MM.1S (cell line): ENCODE measurements at places on chromosomes 3 and 15.

- no peak for DNase-seq
- H3K27me3 ChIP-seq = no peaks in the 10 kb centered on the region
- H3K27ac ChIP-seq = no peak overlapping the region
- H3K4me3 ChIP-seq = no peak overlapping the region
These were observed 60.2 kb downstream of the ESYT3 start for GRCh38 chr3:138494607-138494929.

GRCh38 chr3:72220946-72221345 is 436.0 kb upstream of the PROK2 start:
- no peaks in the 10 kb centered on the region for H3K27me3 ChIP-seq
- no peak overlapping the region for H3K27ac ChIP-seq
- no peaks in the 10 kb centered on the region for H3K4me1 ChIP-seq
- H3K36me3 ChIP-seq = no peaks in the 10 kb centered on the region

DNA sequence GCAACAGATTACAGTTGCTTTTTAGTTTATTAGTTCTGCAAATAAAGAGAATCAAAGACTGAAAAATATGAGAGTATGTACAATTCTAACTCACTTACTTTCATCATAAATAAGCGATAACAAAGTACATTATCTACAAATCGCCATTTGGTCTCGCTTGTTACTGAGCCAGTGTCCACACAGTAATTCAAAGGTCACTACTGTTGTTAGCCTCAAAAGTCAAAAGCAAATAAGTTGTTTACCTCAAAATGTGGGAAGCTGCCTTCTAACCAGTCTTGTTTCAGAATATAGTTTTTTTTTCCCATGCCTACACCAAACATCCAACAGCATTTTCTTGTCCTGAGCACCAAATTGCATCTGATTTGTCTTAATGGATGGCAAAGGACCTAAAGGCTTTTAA is 127.4 kb upstream of the FAM3D start:
- no peaks in the 10 kb centered on the region for H3K4me1 ChIP-seq
- no peak overlapping the region for H3K27ac ChIP-seq
- no peak overlapping the region for H3K4me3 ChIP-seq
- no peaks in the 10 kb centered on the region for H3K27me3 ChIP-seq

DNA sequence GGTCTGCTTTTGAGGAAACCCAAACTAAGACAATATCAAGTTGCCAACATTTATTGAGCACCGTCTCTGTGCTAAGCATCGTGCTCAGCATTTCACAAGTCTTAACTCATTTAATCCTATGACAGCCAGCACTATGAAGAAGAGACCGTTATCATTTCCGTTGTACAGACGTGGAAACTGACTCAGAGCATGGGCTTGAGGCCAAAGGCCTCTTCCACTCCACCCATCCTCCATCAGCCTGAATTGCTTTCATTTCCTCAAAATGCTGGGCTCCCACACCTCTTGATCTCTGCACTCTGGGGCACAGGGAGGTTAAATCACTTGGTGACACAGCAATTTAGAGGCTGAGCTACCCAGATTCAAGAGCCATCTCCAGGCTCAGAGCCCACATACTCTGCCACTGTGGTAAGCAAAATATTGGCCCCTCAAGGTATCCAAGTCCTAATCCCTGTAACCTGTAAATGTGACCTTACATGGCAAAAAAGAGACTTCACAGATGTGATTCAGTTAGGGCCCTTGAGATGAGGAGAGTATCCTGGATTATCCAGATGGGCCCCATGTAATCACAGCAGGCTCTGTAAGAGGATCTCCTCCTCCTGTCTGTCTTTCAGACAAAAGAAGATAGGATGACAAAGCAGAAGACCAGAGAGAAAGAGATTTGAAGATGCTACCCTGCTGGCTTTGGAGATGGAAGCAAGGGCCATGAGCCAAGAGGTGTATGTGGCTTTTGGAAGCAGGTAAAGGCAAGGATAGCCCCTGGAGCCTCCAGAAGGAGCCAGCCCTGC is 24.3 kb upstream of the FLNB start:
- H3K36me3 ChIP-seq = no peaks in the 10 kb centered on the region
- H3K4me3 ChIP-seq = no peak overlapping the region
- H3K27ac ChIP-seq = peak overlapping the region; percentile 41; the same call in 1 of the 2 replicates
- H3K4me1 ChIP-seq = peaks cover 14% of the 10 kb centered on the region

DNA sequence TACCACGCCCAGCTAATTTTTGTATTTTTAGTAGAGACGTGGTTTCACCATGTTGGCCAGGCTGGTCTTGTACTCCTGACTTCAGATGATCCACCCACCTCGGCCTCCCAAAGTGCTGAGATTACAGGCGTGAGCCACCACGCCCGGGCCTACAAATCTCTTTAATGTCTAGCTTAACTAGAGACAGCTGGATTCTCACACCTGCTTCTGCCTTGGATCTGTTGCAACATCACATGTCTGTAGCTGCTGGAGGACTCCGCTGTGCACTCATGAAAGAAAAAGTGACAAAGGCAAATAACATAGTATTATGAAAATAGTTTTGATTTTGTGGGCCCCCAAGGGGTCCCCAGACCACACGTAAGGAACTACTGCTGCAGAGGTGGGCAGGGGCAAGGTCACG is 85.9 kb downstream of the NCEH1 start:
- no peaks in the 10 kb centered on the region for H3K36me3 ChIP-seq
- no peaks in the 10 kb centered on the region for H3K4me1 ChIP-seq
- no peak overlapping the region for H3K27ac ChIP-seq
- H3K27me3 ChIP-seq = no peaks in the 10 kb centered on the region

GRCh38 chr15:52067545-52067926 is 45.0 kb downstream of the BCL2L10 start:
- no peak overlapping the region for H3K4me3 ChIP-seq
- H3K36me3 ChIP-seq = peaks cover 7% of the 10 kb centered on the region; the same call in 1 of the 2 replicates
- H3K27ac ChIP-seq = no peak overlapping the region

- DNase-seq = no peak
- H3K27me3 ChIP-seq = no peaks in the 10 kb centered on the region
- no peak overlapping the region for H3K4me3 ChIP-seq
These were observed 99.5 kb downstream of the EPHB1 start for GRCh38 chr3:134894533-134894932.

- DNase-seq = no peak
- H3K4me1 ChIP-seq = peaks cover 7% of the 10 kb centered on the region
- H3K36me3 ChIP-seq = no peaks in the 10 kb centered on the region
These were observed 126.8 kb upstream of the ABI3BP start for GRCh38 chr3:101120039-101120438.

- H3K4me3 ChIP-seq = no peak overlapping the region
- no peaks in the 10 kb centered on the region for H3K4me1 ChIP-seq
- H3K27me3 ChIP-seq = no peaks in the 10 kb centered on the region
- H3K27ac ChIP-seq = no peak overlapping the region
- H3K36me3 ChIP-seq = no peaks in the 10 kb centered on the region
These were observed 320.9 kb downstream of the MAGI1 start for GRCh38 chr3:65717676-65718346.

DNA sequence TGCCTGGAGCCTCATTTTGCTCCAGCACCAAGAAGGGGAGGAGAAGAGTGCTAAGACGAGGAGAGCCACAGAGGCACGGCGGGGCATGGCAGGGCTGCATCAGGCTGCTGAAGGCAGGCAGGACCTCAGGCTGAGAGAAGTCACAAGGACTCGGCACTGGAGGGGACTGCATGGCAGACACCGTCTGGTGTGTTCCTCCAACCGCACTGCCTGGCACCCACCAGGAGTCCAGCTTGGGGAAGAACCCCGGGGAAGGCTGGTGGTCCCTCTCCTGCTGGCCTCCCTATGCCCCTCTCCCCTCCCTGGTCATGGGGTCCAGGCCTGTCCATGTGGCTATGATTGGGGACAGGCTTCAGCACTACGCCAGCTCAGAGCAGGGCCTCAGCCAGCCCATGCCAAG is 153.2 kb upstream of the MEF2A start:
- no peaks in the 10 kb centered on the region for H3K4me1 ChIP-seq
- no peak overlapping the region for H3K27ac ChIP-seq
- no peak for DNase-seq
- H3K27me3 ChIP-seq = no peaks in the 10 kb centered on the region
- H3K36me3 ChIP-seq = no peaks in the 10 kb centered on the region

DNA sequence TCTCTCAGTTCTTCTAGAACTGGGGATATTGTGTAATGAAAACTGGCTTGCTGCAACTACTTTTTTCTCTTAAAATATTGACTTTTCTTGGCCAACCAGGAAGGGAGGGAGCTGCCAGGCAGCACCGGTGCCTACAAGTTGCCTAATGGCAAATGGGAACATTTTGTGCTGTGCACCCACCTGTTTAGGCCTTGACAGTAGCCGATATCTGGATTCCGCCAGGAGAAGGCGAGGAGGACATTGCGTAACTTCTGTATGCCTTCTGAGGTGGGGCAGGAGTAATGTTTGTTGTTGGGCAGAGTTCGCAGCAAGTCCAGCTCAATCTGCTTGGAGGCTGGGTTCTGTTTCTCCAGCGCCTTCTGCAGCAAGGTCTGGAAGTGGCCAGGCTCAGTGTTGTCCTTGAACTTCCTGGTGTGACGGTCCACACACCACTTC is 64.9 kb downstream of the TBC1D2B start:
- no peaks in the 10 kb centered on the region for H3K36me3 ChIP-seq
- no peaks in the 10 kb centered on the region for H3K27me3 ChIP-seq
- H3K4me1 ChIP-seq = no peaks in the 10 kb centered on the region
- no peak overlapping the region for H3K27ac ChIP-seq

GRCh38 chr3:73385568-73385967 is 239.2 kb downstream of the PDZRN3 start:
- H3K4me3 ChIP-seq = no peak overlapping the region
- H3K4me1 ChIP-seq = no peaks in the 10 kb centered on the region
- H3K36me3 ChIP-seq = no peaks in the 10 kb centered on the region
- no peaks in the 10 kb centered on the region for H3K27me3 ChIP-seq
- no peak overlapping the region for H3K27ac ChIP-seq

GRCh38 chr3:81695302-81695701 is 66.1 kb downstream of the GBE1 start:
- H3K36me3 ChIP-seq = no peaks in the 10 kb centered on the region
- DNase-seq = no peak
- no peak overlapping the region for H3K27ac ChIP-seq
- H3K4me3 ChIP-seq = no peak overlapping the region
- H3K27me3 ChIP-seq = no peaks in the 10 kb centered on the region

GRCh38 chr15:90883976-90884718 is at the start of gene FES:
Gene FES (plus strand): TSS chr15:90884504. CDS start chr15:90885046, 542 bp downstream.
- no peaks in the 10 kb centered on the region for H3K36me3 ChIP-seq
- no peak within 1 kb of the TSS for H3K27ac ChIP-seq
- H3K4me1 ChIP-seq = no peaks in the 10 kb centered on the region
- no peak for DNase-seq
- H3K4me3 ChIP-seq = no peak within 1 kb of the TSS
